ENCODE measurements at places on chromosomes 4 and X.
A peak's percentile ranks its signal among the peaks of the same experiment; 100 is the strongest.

- DNase-seq, result no peak
Observed at GRCh38 chr4:40140196-40140595, 56.6 kb upstream of the RHOH start.

GRCh38 chrX:14357314-14357713 lies 172.0 kb upstream of the GLRA2 start:
- no peak for DNase-seq

GRCh38 chr4:113601636-113602035 lies 159.9 kb downstream of the CAMK2D start:
- no peak for DNase-seq

DNA sequence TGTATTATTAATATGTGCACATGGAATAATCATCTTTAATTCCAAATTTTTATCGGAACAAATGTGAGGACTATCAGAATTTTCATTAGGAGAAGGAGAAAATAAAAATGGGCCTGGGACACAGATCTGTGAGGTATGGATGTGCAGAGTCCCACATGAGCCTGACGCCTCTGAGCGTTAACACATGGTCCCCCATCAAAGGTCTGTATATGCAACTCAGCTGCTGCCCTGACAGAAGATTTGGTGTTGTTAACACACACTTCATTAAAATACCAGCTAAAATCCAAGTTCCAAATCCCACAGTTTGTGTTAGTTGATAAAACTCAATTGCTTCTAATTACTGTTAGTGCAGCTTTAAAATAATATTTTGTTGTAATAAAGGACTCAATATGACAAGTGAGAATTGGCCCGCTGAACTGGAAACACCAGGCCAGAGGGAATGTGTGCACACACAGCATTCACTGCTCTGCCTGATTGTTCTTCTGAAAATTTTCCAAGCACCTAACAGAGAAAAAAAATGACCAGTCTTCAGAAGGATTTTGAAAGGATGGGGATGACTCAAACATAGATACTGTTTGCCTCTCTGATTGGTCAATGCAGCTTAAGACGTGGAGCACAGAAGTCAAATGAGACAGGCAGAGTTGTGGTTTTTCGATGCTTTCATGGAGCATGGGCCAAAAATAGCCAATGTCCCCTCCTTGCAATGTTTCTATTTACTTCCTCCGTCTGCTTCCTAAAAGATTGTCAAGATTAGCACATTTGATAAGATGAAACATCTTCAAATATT lies 266.6 kb downstream of the NKX6-1 start:
- DNase-seq, result no peak

- no peak for DNase-seq
Observed at GRCh38 chr4:36173905-36174304, 70.4 kb downstream of the ARAP2 start.

- DNase-seq, result no peak
Observed at GRCh38 chr4:89658701-89659024, 178.3 kb downstream of the SNCA start.

DNA sequence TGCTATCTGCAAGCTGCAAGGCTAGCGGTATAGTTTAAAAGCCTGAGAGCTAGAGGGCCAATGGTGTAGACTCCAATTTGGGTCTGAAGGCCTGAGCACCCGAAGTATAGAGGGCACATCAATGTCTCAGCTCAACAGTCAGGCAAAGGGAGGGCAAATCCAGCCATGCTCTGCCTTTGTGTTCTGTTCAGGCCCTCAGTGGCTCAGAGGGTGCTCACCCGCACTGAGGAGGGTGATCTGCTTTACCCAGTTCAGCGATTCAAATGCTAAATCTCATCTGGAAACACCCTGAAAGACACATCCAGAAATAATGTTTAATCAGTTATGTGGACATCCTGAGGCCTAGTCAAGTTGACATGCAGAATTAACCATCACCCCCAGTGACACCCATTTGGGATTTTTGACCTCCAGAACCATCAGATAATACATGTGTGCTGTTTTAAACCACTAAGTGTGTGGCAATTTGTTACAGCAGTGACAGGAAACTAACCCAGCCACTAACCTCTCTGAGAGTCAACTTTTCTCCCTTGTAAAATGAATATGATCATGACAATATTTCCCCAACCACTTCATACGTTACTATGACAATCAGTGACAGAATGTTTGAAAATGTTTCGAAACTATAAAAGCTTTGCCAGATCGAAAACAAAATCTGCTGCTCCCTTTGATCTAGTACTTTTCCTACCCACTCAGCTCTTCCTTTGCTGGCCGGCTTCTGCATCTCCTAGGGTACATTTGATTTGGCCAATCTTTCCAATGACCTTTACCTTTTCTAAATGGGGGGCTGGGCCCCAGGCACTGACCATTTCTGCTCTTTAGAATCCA lies 8.4 kb upstream of the TBL1X start:
- DNase-seq, result peak; percentile 16

DNA sequence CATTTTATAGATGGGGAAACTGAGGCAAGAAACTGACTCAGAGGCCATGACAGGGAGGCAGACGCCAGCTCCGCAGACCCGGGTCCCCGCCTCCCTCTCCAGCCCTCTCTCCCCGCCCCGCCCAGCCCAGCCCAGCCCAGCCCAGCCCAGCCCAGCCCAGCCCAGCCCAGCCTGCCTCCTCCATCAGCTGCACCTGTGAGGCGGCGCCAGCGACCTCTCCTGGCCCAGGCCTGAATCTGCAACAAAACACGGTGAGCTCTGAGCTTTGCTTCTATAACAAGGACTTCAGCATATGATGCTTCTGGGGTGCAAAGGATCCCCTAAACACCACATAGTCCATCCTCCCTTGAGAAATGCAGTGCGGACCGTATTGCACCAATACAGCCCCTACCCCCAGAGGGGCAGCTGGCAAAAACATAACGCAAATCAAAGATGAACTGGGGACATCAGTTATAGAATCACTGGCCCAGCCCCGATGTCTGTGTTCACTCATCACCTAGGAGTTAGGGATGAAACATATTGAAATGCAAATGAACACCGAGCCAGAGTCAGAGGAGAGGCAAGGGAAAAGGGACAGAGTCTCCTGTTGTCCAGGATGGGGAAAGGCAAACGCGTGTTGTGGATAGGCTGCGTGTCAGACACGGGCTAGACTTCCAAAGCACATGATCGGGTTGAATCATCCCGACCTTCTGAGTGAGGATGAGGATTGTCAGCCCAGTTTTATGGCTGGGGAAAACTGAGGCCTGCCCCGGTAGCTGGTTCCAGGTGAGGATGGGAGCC lies 216.1 kb upstream of the PSAPL1 start:
- no peak for DNase-seq

DNA sequence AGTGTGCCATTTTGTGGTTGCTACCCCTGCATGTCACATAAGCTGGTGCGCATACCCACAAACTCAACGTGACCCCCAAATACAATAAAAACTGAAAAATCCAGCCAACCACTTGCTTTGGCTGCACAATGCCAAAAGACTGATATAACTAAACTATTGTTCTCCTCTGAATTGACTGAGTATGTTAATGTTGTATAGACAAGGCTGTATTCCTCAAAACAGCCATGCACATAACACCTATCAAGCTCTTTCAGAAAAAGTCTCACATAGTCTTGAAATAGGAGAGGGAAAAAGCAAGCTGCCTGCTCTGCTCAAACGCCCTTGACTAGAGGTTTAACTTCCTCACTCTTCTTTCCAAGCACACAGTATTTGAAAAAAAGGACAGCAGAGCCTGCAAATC lies 126.4 kb upstream of the NOCT start:
- no peak for DNase-seq

DNA sequence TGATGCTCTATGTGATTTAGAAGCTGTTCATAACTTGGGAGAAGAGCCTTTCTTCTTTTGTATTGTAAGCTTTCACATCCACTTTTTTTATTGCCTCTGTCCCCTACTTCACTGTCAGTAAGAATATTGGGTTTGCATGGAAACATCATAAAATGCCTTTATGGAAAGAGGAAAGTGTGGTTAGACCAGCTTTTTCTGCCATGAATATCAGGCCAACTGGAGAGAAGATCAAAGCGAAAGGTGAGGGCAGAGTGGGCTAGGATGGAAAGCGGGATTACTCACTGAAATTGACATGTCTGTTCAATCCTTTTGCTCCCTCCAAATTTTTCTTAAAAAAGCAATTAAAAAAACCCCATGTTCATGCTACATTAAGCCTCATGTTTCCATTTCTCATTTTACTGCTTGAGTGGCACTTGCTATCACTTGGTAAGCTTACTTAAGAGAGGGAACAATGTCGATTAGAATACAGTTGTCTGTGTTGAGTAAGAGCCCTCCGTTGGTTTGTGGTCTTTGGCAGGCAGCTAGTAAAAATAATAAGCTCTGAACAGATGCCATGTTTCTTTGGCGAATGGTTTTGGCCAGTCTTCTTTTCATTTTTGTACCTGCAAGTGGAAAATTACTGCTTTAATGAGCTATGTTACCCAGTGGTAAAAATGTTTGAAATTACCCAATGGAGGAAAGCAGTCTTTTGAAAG lies 35.9 kb downstream of the SUPT20HL1 start:
- DNase-seq, result no peak

DNA sequence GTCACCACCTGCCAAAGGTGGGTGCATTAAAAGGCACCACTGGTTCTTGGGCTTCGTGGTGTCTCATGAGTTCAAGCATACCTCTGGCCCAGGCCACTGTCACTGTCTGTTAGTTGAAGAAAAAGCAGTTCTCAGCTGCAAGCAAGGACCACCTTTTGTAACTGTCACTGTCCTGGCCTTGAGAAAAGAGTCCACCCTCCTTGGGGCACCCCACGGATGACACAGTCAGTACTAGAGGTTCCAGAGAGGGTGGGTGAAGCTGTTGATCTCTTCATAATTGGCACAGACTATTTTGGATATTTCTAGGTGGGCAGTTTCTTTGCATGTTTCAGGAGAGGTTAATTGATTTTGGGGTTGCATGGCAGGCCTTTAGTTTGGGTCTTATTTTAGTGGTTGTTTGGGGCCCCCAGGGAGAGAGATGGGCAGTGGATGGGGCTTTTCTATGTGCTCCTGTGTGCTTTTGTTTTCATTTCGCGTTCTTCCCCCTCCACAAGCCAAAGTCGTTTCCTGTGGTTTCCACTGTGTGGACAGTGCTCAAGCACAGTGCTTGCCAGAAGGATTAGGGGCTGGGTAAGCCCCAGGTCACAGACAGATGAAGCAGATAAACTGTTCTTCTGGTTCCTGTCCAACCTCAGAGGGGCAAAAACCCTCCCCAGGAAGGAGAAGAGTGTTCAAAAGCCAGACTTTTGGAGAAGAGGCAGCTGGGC lies 156.2 kb upstream of the PPP1R2C start:
- no peak for DNase-seq

DNA sequence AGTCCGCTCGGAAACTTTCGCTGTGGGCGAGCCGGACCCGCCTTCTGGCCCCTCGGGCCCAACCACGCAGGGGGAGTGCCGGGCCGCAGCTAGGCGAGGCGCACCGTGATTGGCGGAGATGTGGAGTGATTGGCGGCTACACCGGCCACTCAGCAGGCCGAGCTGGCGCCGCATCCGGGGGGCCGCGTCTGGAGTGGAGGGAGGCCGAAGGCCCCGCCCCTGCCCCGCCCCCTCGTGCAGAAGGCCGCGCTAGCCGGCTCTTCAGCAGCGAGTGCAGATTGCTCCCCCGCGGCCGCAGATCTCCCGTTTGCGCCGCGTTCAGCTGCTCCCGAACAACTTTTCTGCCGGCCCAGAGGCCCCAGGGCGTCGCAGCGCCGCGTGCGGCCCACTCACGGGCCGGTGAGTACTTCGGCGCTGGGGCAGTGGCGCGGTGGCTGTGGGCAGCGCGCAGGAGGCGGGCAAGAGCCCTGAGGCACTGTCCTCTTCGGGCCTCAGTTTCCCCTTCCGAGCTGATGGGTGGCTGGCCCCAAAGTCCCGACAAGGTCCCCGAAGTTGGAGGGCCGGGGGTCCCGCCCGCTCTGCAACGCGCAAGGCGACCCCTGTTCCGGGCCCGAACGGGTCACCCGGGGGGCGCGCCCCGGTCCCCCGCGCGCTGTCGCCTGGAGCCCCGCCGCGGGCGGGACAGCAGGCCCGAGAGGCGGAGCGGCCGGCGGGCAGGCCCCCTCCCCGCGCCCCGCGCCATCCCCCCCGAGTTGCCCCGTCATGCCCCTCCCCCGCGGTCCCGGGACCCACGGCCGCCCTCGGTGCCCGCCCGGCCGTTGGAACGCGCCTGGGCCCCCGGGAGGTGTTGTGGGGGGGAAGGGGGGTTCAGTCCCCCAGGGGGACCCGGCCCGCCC lies at the start of gene WFS1:
TSS of gene WFS1 (plus strand) at position 235 of the 896 bp plus-strand sequence. CDS start 7,606 bp downstream, outside the sequence.
- DNase-seq, result peak; percentile 91

GRCh38 chr4:74006009-74006476 lies 7.6 kb upstream of the CXCL5 start:
- DNase-seq, result no peak

GRCh38 chrX:10183760-10184159 lies 27.0 kb downstream of the CLCN4 start:
- DNase-seq, result no peak

DNA sequence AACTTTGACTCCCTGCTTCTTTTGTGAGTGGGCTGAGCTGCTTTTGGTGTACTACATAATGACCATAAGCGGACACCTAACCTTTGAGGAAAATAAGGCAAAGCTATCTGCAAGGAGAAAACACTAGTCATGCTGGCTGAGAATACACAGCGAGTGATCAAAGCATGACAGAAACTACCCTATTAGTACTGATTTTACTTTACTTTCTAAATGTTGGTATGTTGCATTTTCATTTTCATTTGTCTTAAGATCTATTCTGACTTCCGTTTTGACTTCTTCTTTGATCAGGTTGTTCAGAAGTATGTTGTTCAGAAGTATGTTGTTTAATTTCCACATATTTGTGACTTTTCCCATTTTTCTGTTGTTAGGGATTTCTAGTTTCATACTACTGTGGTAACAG lies 361.1 kb downstream of the TRAM1L1 start:
- DNase-seq, result no peak

- DNase-seq, result no peak
Observed at GRCh38 chr4:68927165-68927564, 24.4 kb downstream of the UGT2A3 start.

Data from T-helper 22 cell (primary cell).